ENCODE measurements at places on chromosomes 1 and 21. TPM values are rescaled to one million over a fixed set of nuclear protein-coding genes. Genes with fewer than 3 reads are reported as not detected.
A peak's percentile ranks its signal among the peaks of the same experiment; 100 is the strongest.

- H3K27ac ChIP-seq = no peak overlapping the region
- no peaks in the 10 kb centered on the region for H3K36me3 ChIP-seq
- H3K4me1 ChIP-seq = no peaks in the 10 kb centered on the region
- no peak for DNase-seq
- H3K27me3 ChIP-seq = no peaks in the 10 kb centered on the region
Measured at GRCh38 chr1:24965571-24965930, 35.5 kb upstream of the RUNX3 start.

The FCRL4 gene
- total RNA-seq = not detected

The MSH4 gene
- total RNA-seq = 0.66 TPM

DNA sequence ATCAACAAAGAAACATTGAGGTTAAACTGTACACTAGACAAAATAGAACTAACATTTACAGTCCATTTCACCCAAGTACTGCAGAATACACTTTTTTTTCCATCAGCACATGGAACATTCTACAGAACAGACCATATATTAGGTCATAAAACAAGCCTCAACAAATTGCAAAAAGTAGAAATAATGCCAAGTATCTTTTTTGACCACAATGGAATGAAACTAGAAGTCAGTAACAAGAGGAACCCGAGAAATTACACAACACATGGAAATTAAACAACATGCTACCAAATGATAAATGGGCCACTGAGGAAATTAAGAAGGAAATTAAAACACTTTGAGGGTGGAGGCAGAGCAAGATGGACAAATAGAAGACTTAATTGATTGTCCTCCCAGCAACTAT is 8.4 kb upstream of the C1orf185 start:
- DNase-seq = peak; percentile 50
- peaks cover 12% of the 10 kb centered on the region for H3K27me3 ChIP-seq
- H3K4me3 ChIP-seq = no peak overlapping the region
- no peaks in the 10 kb centered on the region for H3K4me1 ChIP-seq

The CD5L gene
- not detected for total RNA-seq

The LIPI gene
- total RNA-seq = not detected

- DNase-seq = peak; percentile 74
- H3K4me3 ChIP-seq = peak within 1 kb of the TSS; percentile 67
- H3K27me3 ChIP-seq = no peaks in the 10 kb centered on the region
Measured at GRCh38 chr1:43991476-43992231, at the start of gene CCDC24. Gene CCDC24, plus strand, starts transcription at chr1:43991599. Its CDS starts 280 bp downstream, at chr1:43991879.

DNA sequence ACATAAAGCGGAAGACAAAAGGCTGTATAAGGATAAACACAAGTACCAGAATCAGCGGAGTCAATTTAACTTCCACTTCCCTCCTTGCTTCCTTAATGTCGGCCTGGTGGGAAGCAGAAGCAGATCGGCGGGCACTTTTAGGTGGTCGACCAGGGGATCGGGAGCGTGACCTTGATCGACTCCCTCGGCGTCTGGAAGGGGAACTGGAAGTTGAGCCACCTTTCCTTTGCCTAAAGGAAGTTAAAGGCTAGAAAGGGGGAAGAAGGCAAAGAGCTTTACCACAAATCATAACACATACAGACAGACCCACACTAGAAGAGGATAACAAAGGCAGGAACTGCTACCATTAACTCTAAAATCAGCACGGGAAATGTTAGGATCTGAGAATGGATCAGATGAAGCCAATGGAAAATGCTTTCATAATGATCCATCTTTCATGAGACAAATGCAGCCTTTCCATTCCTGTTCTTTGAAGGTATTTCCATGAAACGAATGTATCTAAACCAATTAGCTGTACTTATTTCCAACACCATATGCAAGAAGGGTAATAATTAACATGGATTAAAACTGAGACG is 5.7 kb downstream of the LBR start:
- H3K27ac ChIP-seq = no peak overlapping the region
- H3K4me1 ChIP-seq = peaks cover 10% of the 10 kb centered on the region
- no peak overlapping the region for H3K4me3 ChIP-seq
- DNase-seq = no peak
- no peaks in the 10 kb centered on the region for H3K27me3 ChIP-seq

DNA sequence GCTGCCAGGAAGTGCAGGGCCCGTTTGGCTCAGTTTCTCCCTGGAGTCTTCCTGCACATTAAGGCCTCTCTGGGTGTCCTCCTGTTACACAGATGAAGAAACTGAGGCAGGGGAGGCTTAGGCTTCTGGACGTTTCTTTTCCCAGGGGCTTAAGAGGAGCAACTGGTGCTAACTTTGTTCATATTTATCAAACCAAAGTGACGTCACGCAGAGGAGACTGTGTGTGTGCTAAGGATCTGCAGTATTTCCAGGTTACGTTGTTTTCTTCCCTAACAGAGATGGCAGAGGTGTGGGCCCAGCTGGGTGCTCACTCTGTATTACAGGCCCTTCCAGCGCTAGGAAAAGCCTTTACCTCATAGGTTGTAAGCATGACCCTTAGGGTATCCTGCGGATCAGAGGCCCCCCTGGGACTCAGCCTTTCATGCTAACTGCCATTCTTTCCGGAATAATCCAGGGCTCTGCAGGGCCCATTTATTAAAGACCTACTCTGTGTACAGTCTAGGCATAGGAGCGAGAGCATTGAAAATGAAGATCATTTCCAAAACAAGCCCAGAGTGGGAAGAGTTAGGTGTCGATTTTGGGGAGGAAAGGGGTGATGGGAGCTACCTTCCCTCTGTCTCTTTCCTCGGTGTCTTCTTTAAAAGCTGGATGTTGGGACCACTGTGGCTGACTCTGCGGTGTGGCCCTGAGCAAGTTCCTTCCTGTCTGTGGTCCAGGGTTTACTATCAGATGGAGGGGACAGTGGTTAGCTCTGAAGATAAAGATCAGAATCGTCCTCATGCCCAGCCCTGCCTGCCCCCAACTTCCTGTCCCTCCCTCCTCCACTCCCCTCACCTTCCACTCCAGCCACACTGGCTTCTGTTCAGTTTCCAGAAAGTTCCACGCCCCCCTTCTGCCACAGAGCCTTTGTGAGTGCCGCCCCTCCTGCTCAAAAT is 4.6 kb downstream of the AGTRAP start:
- DNase-seq = no peak
- no peak overlapping the region for H3K27ac ChIP-seq
- no peaks in the 10 kb centered on the region for H3K4me1 ChIP-seq
- no peaks in the 10 kb centered on the region for H3K27me3 ChIP-seq
